ENCODE measurements at places on chromosomes 6 and 20.

- no peaks in the 10 kb centered on the region for H3K36me3 ChIP-seq
- H3K27ac ChIP-seq: no peak overlapping the region
- no peak overlapping the region for H3K4me3 ChIP-seq
- H3K4me1 ChIP-seq: peaks cover 21% of the 10 kb centered on the region
These were observed 43.6 kb downstream of the UST start for GRCh38 chr6:148790404-148790803.

DNA sequence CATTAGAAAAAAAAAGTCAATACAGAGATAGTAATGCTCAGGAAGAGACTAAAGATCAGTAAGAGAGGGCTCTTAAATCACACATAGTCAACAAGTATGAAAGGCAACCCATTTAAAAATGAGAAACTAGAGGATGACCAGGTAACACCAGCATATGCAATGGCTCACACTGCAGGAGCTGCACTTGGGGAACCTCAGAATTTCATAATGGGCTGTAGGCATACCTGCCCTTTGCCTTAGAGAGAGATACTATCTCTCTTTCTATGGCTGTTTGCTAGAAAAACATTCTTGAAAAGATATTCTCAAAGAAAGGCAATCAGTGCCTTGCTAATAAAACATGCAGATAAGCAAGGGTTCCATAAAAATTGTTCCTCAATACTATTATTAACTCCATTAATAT, 33.2 kb downstream of the HMGCLL1 start:
- H3K27ac ChIP-seq: no peak overlapping the region
- H3K36me3 ChIP-seq: no peaks in the 10 kb centered on the region

DNA sequence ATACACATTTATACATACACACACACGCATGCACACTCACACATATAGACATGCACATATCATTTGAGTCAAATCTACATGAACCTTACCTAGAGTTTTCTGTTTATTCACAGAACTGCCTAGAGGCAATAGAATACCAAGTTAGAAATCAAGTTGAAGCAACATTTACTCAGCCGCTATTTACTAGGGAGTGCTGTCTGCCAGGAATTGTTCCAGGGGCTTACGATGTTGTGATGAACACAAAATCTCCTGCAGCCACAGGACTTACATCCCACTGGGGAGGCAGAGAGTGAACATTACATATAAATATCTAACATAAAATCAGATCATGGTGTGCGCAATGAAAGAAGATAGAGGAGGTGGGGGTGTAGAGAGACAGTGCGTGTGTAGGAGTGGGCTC, 80.4 kb downstream of the GCLC start:
- DNase-seq: no peak
- no peak overlapping the region for H3K4me3 ChIP-seq
- H3K27me3 ChIP-seq: peaks cover 7% of the 10 kb centered on the region
- H3K36me3 ChIP-seq: no peaks in the 10 kb centered on the region
- peaks cover 8% of the 10 kb centered on the region for H3K4me1 ChIP-seq

GRCh38 chr20:35617397-35618262, 2.0 kb downstream of the SPAG4 start:
- H3K4me1 ChIP-seq: peaks cover 23% of the 10 kb centered on the region
- no peaks in the 10 kb centered on the region for H3K27me3 ChIP-seq
- no peak for DNase-seq
- no peaks in the 10 kb centered on the region for H3K36me3 ChIP-seq

GRCh38 chr6:111686249-111686931, 80.7 kb upstream of the TRAF3IP2 start:
- H3K27ac ChIP-seq: peak overlapping the region; percentile 98
- DNase-seq: no peak
- H3K4me3 ChIP-seq: no peak overlapping the region
- H3K27me3 ChIP-seq: no peaks in the 10 kb centered on the region
- peaks cover 21% of the 10 kb centered on the region for H3K36me3 ChIP-seq

All from T-helper 17 cell (primary cell).